ENCODE measurements at places on chromosomes 4 and X.

- DNase-seq = no peak
Measured at GRCh38 chr4:113701169-113701568, 60.4 kb downstream of the CAMK2D start.

DNA sequence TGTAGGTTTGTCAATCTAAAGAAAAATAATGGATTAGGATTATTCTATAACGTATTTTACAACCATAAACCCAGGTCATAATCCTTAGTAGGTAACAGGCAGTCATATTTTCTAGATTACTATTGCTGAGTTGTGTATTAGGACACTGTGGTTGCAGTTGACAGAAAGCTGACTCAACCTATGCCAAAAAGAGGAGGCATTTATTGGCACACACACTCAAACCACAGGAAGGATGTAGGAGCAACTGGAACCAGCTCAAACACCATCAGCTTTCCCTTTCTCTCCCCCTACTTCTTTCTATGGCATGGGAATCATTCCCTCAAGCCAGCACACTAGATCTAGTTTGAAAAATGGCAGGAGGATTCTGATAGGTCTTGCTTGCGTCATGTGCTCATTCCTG is 136.4 kb upstream of the FAM9C start:
- DNase-seq = no peak

GRCh38 chrX:97045470-97045869 is 161.8 kb downstream of the RPA4 start:
- DNase-seq = no peak

GRCh38 chr4:102352781-102353180 is 7.5 kb upstream of the SLC39A8 start:
- DNase-seq = no peak

Measured in NCI-H2029 treated with DMSO at 0.1 percent for 48 hours (cell line).